ENCODE measurements at places on chromosomes 3 and 15. TPM values are rescaled to one million over a fixed set of nuclear protein-coding genes. Genes with fewer than 3 reads are reported as not detected.

DNA sequence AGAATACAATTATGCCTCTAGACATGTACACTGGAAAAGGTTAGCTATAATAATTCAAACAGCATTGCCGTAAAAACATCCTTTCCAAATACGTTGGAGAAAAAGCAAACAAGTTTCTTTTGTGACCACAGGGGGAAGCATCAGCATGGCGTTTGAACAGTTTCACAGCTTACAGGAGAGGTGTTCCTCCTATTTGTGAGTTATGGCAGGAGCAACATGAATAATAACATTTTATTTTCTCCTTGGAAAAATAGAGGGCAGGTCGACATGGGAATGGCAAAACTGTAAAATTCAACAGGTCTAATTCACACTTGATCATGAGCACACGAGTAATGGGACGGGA lies 39.7 kb upstream of the GADL1 start:
- DNase-seq = no peak

Gene ACOX2
- 20.6 TPM for total RNA-seq

DNA sequence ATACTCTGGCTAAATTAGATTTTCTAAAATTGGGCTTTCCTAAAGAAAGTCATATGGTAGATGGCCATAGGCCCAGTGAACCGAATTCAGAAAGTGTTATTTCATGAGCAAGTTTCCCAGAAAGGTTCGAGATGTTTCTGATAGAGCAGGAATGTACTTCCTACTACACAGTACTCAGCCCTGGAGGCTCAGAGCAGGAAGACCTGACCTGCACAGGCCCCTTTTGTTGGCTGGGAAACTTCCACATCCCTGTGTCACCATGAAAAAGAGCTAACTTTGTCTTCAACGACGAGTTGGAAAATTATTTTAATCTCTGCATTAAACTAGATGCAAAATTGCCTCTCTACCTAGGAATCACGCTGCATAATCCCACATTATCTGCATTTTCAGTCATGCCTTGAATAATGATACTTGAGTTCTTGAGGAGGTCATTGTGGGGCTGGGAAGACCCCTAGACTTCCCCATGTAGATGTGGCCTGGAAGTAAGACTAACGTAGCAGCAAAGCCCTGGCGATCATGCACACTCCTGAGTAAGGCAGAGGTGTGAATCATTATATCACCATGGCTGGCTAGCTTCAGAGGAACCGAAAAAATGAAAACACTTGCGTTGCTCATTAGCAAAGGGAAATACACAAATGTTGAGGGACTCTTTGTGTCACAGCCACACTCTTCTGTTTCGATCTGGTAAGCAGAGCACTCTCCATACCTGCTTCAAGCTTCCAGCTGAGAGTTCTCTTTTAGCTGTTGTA lies 47.1 kb downstream of the CMTM7 start:
- no peak for DNase-seq

- no peak for DNase-seq
Observed at GRCh38 chr3:173970281-173970680, 572.7 kb downstream of the NLGN1 start.

Gene GRIP2
- 3.9 TPM for total RNA-seq

DNA sequence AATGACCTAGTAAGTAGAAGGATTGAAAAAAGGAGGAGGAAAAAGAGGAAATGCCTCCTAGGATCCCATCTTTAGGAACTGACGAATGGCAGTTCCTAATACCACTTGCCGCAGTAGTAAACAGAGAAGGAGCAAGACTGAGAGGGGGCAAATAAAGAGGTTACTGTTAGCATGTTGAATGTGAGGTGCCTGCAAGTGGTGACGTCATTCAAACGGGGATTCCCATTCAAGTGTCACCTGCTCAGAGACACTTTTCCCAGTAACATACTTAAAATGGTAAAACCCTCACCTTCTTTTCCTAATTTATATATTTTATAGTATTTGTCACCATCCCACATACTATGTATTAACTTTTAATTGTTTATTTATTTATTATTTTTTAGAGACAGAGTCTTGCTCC lies 178.9 kb downstream of the IL5RA start:
- no peak for DNase-seq

DNA sequence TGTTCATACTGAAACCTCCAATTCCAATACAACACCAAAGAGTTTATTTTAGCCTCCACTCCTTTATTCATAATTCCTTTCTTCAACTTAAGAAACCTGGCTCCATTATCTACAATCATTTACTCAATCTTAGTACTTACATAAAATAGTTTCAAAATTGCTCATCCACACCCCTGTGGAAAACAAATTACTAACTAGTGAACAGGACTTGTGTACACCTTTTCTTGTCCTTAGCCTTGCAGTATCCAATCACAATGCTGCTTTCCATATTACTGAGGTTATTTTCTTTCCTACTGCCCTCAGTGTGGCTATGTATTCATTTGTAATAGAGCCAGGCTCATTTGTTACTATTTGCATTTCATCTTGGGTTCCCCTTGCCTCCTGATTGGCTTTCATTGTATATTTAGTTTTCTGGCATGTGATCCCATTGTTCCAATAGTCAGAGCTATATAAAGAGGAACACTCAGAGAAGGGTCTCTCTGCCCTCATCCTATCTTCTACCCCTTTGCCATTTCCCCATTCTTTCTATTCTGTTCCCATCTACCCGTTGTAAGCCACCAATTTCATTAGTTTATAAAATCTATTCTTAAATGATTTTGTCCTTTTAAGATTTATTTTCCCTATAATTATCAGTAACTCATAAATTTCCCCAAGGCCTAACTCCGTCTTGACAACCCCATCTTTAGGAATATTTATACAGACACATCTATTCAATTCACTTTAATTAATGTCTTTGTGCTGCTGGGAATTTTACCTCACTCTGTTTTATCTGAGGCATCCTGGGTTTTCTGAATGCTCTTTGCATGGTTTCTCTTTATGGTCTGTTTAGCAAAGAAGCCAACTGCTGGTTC lies 67.9 kb upstream of the RBP1 start:
- DNase-seq = no peak

Gene IMPG2
- 0.38 TPM for total RNA-seq

GRCh38 chr3:179063945-179064560 lies 7.6 kb downstream of the ZMAT3 start:
- no peak for DNase-seq

- DNase-seq = no peak
Observed at GRCh38 chr3:12425850-12426579, 58.3 kb upstream of the TSEN2 start.

DNA sequence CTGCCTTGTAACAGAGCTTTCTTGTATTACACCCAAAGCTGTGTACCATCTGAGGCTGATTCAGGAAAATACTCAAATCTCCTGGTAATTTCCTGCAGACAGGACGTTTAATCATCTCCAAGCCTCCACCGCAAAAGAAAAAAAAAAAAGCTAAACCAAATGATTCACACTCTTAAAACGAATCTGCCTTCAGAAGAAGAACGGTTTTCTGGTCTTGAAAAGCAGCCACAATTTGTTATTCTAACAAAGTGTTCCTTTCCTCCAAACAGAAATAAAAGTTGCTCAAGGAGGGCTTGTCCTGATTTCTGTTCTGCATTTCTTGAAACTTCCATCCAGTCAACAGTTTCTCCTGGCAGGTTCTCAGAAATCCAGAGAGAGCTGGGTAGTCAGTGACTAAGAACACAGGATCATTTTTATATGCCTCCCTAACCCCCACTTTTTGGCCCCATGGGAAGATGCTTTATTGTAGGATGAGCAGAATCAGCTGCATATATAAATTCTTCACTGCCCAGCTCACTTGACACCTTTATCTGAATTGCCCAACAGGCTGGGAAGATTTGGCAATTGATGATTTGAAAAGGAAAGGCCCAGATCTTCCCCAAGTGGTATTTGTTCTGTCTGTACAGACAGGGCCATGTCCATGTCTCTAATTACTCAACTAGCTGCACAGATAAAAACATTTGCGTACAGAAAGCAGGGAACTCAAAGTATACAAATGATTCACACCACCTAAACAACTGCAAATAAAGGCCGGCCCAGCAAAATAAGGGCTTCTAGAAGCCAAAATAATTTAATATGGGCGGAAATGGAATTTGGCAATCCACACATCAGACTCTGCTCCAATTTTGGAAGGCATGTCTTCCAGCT lies 41.0 kb upstream of the PRICKLE2 start:
- no peak for DNase-seq

DNA sequence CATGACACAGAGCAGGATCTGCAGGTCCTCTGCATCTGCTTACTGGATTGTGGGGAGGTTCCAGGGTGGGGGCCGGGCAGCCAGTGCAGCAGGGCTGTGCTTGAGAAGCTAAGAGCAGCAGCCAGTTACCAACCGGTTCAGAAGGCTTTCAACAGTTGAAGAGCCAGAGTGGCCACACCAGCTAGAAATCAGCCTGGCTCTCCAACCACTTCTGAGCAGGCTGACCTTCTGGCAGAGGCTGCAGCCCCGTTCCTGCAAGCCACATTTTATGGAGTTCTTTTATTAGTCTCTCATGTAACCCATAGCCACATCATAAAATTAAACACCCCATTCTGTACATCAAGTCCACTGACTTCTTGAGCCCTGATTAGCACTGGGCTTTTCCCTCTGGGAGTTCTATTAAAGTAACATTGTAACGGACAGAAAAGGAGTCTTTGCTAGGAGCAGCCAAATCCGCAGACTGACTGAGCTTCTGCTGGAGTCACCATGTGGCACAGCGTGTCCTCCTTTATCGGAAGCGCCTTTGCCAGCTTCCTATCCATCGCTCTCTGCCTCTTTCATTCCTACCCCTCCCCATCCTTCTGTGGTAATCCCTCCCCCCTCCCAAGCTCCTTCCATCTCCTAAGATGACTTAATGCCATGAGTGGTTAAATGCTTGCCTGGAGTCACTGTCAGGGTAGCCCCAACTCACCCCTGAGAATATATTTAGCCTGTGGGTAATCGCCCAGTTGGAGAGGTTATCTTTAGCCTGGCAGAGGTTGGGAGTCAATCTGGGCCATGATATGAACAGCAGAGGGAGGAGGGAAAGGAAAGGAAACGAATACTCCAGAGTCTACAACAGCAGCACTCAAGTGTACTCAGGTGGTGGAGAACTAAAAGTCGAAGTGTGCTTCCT lies 138.5 kb upstream of the HES1 start:
- no peak for DNase-seq

GRCh38 chr3:189806171-189806951 lies 175.2 kb downstream of the TP63 start:
- no peak for DNase-seq

GRCh38 chr3:48016301-48016973 lies at the start of gene MAP4:
Gene MAP4 (minus strand): TSS chr3:48016416. CDS start chr3:47998860, 17,556 bp downstream.
- DNase-seq = no peak

GRCh38 chr15:80580106-80580505 lies 115.0 kb upstream of the ABHD17C start:
- no peak for DNase-seq

GRCh38 chr3:172369590-172370259 lies 78.5 kb downstream of the GHSR start:
- DNase-seq = no peak

DNA sequence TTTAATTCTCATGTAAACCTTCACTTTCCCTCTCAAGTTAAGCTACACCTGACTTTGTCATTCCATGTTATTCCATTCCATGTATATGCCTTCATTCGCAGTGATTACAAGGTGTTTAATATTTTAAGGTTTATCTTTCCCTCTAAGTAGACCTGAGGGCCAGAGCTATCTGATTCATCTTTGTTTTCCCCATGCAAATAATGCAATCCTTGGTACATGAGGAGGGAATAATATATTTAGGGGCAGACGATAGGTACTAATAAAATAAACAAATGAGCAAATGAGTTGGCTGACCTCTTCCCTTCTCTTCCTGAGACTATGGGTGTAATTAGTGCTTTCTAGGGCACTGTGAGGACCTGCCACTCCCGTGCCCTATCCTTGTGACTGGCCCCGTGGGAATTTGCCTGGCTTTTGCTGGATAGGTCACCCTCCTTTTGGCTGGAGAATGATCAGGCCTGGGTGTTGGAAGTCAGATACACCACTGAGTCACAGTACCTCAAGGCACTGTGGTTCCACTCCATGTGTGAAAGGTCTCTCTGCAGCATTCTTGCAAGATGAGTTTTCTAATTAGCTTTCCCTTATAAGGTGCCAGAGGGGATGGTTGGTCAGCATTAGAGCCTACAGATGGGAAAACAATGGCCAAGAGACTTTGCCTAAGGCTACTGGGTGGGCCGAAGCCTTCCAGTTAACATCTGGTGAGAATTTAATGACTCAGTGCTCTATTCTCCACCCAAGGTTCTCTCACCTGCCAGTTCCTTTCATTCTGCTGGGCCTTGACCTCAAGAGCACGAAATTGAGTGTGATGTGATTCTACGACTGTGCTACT lies 183.2 kb downstream of the P3H2 start:
- no peak for DNase-seq

- no peak for DNase-seq
Observed at GRCh38 chr3:59407425-59407824, 357.6 kb upstream of the CFAP20DC start.

Gene TRA2B
- total RNA-seq = 98.2 TPM

Gene PIK3CA
- total RNA-seq = 46.9 TPM

Gene PRR20G
- total RNA-seq = not detected

GRCh38 chr3:196055683-196056270 lies 26.1 kb downstream of the TFRC start:
- no peak for DNase-seq

GRCh38 chr3:100333051-100333450 lies 1.5 kb upstream of the NIT2 start:
- no peak for DNase-seq
